ENCODE measurements at places on chromosomes 16 and 17.

- no peak for DNase-seq
Measured at GRCh38 chr17:77042476-77043231, 98.1 kb upstream of the SEC14L1 start.

DNA sequence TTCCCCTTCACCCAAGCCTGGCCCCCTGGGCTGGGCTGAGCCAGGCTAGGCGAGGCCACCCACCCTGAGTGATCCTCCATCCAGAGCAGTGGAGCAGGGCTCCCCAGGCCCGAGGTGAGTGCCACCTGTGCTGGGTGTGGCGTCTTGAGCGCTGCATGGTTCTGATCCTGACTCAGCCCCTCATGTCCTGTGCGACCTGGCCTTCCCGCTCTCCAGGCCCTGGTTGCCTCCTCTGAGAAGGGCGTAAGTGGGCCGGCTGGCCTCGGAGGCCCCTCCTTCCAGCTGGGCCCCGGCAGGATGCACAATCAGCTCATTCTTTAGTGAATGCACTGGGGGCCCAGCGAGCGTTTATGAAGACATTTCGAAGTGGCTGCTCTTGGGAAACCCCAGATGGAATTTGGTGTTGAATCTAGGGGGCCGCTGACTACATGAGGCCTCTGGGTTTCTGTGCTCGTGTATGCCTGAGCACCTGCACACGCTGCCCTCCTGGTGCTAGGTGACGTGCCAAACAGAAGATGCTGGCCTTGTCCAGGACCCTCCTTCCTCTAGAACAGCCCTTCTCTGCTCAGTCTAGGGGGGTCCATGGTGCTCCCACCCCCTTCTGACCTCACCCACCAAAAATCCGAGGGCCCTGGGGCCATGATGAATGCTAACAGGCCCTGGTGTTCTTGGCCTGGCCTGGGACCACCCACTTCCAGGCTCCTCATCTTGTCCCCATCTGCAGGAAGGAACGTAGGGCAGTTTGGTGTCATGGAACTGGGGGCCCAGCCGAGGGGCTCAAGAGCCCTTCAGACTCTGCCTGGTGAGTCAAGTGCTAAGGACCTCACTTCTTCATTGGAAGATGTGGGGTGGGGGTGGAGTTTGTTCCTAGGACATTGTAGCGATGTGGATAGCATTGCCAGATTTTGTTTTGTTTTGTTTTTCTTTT is 3.6 kb upstream of the TMEM92 start:
- DNase-seq: no peak

- no peak for DNase-seq
Measured at GRCh38 chr17:64742326-64742725, 80.2 kb upstream of the SMURF2 start.

DNA sequence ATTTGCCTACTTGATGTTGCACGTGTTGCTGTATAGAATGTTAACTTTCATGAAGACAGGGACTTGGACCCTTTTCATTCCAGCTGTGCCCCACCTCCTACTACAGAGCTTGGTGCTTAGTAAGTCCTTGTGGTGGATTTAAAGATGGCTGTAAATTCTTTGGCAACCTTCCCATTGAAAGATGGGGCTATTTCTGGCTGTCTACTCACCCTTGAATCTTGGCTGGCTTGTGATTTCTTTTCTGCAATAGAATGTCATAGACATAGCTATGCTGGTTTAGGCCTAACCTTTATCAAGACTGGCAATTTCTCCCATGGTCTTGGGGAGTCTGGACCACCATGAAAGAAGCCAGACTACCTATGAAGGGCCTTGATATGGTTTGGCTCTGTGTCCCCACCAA is 59.0 kb downstream of the ACSM2A start:
- DNase-seq: no peak

DNA sequence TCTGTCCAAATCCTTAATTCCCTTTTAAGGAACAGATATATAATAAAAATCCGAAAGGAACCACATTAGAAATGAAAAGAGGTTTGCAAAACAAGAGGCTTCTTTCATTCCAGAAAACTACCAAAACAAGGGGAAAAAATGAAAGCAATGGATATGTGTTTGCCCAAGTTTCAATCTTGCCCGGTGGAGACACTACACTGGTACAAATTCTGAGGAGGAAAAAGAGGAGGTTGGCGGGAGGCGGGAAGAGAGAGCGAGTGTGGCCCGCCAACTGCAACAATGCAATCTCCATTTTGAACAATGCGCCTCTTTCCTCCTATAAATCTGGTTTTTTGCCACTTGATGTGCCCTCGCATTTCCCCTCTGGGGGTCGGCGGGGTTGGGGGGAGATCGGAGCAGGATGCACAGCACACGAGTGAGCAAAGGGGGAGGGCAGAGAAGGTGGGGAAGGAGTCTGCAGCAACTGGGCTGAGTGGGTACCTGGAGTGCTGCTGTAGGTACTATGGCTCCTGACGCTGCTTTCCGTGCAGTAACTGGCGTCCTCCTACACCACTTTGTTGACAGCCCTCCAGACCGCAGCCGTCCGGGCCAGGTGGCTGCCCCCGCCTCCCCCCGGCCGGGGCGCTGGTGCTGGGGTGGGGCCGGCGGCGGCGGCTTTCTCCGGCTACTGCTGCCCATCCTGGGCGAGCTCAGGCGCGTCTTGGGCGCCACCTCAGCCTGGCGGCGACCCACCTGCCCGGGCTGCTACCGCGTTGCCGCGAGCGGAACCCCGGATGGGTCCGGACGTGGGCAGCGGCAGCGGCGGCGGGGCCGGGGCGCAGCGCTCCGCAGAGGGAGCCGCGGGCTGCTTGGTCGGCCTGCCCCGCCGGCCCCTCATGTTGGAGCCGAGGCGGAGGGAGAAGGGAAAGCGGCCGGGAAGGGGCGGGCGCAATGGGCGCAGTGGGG is 93.8 kb upstream of the PLEKHM1 start:
- peak; percentile 38 for DNase-seq

GRCh38 chr17:50816771-50817751 is 18.3 kb upstream of the WFIKKN2 start:
- DNase-seq: peak; percentile 38

- DNase-seq: no peak
Measured at GRCh38 chr16:85312642-85313525, 200.6 kb upstream of the CIBAR2 start.

DNA sequence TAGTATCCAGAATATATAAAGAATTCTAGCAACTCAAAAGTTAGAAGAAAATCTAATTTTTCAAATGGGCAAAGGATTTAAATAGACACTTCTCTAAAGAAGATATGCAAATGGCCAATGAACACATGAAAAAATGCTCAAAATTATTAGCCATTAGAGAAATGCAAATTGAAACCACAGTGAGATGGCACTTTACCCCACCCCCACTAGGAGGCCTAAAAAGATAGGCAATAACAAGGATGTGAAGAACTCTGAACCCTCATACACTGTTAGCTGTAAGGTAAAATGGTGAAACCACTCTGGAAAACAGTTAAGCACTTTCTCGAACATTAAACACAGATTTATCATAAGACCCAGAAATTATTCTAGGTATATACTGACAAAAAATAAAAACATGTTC is 71.4 kb upstream of the IRX6 start:
- DNase-seq: no peak

DNA sequence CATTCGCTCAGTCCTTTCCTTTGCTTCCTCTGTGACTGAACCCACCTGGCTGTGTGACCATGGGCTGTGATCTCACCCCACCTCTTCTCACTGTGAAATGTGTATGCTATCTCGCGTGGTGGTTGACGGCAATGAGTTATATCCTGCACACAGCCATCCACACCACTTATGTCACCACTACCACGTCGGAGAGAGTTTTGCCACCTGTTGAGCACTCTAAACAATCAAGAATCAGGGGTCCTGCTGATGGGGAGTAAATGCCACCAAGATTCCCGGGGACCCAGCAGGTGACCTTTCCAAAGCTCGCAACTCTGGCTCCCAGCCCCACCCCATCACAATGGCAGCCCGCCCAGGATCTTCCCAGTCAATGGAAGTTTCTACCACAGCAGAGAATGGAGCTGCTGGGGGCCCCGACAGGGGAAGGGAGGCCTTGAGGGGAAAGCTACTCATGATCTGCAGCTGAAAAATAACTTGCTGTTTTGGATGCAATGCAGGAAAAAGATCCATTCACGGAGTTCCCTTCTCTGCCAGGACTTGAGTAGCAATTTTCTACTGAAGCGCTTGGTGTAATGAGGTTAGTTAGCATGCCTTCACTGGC is 26.2 kb upstream of the RCVRN start:
- no peak for DNase-seq

- DNase-seq: no peak
Measured at GRCh38 chr16:57690782-57691471, 3.7 kb upstream of the DRC7 start.

DNA sequence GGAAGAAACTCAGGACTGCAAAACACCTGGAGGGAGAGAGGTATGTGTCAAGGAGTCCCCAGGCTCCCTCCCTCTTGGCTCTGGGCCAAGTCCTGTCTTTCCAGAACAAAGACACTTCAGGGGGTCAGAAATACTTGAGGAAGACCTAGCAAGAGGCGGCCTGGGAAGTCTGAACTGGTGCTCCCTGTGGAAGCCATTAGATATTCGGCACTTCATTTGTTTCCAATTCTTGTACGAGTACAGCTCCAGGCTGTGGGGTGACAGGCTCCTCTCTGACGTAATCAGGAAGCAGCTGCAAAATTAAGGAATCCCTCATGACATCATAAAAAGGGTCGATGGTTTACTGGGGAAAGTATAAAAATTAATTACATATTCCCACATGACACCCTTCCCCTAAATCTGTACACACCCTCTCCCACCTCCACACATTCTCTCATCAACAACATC is 108.7 kb downstream of the SMG6 start:
- DNase-seq: no peak

DNA sequence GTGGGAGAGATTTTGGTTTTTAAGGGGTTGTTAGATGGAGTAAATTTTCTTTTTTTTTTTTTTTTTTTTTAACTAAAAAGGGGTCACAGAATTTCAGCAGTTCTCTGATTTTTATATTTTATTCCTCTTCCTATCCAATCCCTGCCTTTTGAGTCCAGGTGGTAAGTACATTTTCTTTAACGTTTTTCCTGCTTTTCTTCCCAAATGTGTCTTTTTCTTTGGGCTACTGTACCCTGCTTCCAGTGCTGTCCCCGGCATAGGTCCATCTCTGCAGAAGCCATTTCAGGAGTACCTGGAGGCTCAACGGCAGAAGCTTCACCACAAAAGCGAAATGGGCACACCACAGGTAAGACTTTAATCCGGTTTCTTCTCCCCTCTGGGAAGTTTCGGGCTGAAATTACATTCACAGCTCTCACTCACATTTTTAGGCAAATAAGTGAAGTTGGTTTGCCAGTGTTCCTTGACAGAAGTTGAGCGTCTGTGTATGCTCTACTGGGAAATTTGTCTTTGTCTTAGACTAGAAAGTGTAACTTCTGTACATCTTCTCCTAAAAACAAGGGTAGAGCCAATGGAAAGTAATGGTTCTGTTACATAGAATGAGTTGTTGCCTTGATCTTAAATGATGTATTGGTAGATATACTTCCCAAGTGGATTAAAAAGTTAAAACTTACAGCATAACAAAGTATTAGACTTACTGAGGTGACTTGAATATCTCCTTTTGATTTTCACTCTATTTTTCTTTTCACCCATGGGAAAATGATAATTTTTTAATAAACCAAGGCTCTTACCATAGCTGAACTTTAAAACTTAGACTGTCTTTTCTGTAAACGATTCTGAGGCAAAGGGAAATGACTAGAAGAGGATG is 54.5 kb downstream of the TUBD1 start:
- DNase-seq: no peak

GRCh38 chr17:56131431-56131830 is 21.8 kb upstream of the ANKFN1 start:
- no peak for DNase-seq

DNA sequence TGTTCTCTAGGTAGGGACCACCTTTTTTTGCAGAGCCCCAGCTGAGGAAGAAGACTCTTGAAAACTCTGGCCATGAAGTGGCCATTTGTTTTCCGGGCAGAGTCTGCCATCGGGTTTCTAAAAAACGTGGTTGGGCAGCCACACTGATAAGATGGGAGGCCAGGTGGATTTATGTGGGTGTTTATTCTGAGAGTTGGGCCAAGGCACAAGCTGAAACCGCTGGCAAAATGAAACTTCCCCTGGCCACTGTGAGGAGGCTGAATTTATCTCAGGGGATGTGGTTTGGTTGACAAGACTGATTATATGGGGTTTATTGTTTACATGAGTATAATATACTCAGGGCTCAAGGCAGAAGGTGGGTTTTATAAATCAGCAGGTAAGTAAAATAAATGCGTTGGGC is 421.8 kb downstream of the UTP18 start:
- DNase-seq: no peak

DNA sequence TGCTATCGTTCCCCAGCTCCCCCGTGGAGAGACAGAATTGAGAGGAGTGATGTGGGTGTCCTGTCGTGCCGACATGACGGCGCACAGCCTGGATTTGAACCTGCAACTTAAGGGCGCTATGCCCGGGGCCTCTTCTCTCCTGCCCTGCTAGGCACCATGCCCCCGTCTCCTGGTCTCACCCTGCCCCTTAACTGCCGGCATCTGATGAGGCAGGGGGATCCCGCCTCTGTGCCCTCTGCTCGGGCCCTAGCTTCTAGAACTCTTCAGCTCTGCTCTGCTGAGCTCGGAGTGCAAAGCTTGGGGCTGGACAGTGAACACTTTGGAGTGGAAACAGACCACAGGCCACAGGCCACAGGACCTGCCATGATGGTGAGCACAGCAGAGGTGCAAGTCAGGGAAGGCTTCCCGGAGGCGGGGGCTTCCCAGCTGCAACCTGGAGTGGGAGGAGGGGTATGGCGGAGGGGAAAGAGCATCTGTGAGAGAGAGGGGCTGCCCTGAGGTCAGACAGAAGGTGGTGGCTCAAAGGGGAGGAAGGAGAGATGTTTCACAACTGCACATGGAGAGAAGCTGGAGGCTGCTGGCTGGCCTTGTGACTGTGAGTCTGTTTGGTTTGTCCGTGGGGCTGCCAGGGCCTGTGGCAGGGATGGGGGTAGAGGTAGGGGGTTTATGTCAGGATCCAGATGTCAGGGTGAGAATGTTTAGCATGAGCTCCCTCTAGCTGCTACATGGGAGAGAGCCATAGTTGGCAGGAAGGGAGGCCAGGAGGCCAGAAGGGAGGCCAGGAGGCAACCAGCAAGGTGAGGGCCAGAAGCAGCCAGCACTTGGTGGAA is 107.8 kb downstream of the CRLF3 start:
- DNase-seq: no peak

DNA sequence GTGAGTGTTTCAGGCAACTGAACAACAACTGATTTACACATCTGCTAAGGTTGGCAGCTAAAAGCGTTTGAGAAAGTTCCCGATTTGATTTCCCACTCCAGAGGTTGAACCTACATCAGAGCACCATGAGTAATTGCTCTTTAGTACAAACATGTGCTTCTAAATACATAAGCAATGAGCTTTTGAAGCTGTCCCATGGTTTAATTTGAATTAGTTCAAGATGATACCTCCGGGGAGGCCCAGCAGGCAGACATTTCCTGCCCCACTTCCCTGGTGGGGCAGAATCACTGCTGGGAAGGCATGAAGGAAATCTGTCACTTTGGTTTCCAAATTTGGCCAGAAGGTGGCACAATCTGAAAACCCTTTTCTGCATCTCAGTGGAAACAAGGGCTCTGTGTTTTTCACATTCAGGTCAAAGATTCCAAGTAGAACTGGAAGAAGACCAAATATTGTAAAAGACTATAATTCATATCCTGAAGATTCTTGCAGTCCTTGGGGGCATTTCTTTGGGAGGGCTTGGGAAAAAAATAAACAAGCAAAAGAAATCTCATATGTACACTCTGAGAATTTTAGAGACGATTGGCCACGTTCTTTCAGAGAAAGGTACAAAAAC is 176.2 kb upstream of the FAM20A start:
- no peak for DNase-seq

Data from stimulated activated CD8-positive, alpha-beta memory T cell treated with anti-CD3 and anti-CD28 coated beads, Interleukin-15, amount 100 ng/mL, for 1 hour (primary cell).